ENCODE measurements at places on chromosomes 5 and 9.

GRCh38 chr5:38420691-38421390, 135.6 kb downstream of the LIFR start:
- DNase-seq: peak; percentile 68

- DNase-seq: no peak
Measured at GRCh38 chr9:70964861-70965260, 156.6 kb downstream of the TRPM3 start.

DNA sequence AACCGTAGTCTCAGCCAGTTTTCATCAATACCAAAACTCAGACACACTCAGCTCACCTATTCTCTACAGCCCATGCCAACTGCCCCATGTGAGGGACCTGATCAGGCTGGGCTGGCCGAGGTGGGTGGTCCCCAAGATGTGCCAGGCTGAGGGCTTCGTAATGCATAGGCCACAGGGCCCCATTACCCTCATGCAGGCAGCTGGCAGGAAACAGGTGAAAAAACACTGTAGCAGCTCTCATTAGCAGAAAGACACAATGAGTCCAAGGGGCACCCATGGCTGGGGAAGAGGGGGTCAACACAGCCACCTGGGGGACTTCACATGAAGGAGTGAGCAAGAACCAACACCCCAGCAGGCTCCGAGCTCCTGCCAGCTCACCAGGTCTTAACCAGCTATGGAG, 8.2 kb downstream of the IPPK start:
- no peak for DNase-seq

- DNase-seq: no peak
Measured at GRCh38 chr9:125497906-125498305, 209.1 kb downstream of the MAPKAP1 start.

Measured in NCI-H1694 (cell line).